ENCODE measurements at places on chromosomes 7 and 10. TPM values are rescaled to one million over a fixed set of nuclear protein-coding genes. Genes with fewer than 3 reads are reported as not detected.

MEPCE gene
- total RNA-seq, result 31.8 TPM

PLAC9 gene
- total RNA-seq, result 113 TPM

GRCh38 chr10:88122576-88122975 is 259.2 kb downstream of the PTEN start:
- no peak for DNase-seq

DNA sequence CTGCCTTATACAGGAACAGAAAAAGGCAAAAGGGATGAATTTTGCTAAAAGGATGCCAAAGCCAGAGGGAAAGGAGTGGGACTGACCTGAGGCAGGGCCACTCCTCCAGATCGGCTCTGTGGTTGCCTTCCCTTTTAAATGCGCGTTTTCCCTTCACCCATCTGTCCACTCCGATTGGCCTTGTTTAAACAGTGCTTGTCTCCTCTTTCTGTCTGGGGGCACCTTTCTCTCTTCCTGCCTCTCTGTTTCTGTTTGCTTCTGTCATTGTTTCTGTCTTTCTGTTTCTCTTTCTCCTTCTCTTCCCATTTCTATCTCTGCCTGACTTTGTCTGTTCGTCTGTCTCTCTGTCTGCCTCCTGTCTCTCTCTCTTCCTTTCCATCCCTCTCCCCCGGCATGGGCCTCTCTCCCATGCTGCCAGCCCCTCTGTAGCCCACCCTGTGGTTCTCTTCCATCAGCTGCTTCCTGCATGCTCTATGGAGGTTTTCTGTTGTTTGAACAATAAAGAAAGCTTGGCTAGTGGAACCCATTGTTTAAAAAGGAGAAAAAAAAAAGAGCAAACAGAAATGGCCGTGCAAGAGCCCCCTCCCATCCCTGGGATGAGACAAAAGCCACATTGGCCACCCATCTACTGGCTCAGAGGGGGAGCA is 29.5 kb upstream of the HSPB1 start:
- DNase-seq, result no peak

GRCh38 chr7:116172353-116172752 is 38.0 kb upstream of the TES start:
- no peak for DNase-seq

DNA sequence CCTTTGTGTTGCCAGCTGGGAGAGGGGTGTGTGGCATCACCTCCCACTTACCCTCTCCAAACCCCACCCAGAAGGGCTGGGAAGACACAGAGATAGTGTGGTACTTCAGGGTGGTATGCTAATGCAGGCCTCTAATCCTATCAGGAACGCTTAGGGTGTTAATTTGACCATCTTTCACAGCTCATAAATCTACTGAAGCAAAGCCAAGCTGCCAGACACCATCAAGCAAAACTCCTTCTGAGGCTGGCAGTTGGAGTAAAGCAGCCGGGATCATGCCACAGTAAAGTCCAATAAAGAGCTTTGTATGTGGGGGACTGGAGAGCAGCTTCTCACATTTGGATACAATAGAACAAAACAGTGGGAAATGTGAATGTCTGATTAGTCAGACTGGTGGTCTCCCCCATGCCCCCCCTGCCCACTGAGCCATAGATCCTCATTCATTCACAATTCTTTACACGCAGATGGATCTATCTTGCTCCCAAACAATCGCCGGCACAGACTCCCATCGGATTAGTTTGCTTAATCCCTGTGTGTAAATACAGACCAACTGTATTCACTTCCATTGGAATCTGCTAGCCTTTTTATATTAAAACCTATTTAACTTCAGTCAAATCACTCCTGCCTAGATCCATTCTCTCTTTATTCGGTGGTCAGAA is 29.6 kb downstream of the FGFBP3 start:
- DNase-seq, result no peak

DNA sequence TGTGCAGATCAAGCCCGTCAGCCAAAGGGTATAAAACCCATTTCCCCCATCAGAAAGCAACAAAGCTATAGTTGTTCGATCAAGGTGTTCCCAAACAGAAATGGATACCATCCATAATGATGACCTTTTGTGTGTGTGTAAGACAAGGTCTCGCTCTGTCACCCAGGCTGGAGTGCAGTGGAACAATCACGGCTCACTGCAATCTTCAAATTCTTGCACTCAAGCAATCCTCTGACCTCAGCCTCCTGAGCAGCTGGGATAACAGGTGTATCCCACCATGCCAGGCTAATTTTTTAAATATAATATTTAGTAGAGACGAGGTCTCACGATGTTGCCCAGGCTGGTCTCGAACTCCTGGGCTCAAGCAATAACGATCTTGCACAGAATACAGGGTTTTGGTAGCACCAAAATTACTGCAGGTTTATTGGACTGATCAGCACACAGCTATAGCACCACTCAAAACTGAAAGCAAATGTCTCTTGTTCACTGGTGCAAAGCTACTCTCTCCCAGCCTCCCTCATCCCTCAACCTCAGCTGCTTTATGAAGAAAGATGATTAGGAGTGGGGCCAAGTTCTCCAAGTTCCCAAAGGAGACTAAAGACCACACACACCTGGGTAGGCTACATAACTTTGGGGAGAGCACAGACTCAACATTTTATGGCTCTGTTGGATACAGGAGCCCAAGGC is 80.5 kb downstream of the ABI1 start:
- no peak for DNase-seq

ARHGAP22 gene
- total RNA-seq, result 29.1 TPM

DNA sequence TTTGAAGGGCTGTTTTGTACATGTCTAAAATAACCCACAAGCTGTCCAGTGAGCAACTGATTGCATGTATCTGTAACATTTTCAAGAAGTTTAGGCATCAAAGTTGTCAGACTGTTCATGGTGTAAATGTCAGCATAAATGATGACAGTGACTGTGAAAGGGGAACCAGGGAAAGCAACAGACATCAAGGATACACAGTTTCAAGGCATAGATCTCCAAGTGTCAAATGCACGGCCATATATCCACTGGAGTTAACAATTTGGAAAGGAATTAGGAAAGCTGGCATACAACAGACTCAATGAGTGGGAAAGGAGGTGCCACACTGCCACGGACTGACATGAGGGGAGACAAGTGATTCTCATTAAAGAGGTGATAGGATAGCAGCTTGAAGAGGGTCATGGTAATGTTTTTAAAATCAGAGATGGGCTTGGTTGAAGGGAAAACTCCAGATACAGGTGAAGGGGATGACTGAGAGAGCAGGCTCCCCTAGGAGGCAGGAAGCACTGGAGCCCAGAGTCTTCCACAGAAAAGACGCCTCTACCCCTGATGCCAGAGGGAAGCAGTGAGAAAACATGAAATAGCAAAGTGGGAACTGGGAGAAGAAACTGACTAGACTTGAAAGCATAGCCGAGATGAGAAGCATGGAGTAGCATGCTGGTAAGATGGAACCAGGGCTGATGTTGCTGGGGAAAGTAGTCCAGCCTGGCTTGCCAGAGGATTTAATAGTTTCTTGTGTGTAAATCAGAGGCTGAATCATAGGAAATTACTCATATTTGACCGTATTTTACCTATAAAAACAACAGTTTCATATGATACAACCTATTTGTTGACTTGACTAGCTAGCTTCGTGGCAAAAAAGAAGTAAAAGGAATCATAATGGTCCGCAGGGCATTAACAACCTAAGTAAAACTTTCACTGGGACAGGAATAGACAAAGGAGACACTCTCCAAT is 18.6 kb downstream of the NSMCE4A start:
- DNase-seq, result no peak

- no peak for DNase-seq
Observed at GRCh38 chr10:84902553-84902952, 574.2 kb downstream of the CCSER2 start.

All from aorta (tissue), 5 donors.